ENCODE measurements at places on chromosomes 2 and 18. TPM values are rescaled to one million over a fixed set of nuclear protein-coding genes. Genes with fewer than 3 reads are reported as not detected.

DNA sequence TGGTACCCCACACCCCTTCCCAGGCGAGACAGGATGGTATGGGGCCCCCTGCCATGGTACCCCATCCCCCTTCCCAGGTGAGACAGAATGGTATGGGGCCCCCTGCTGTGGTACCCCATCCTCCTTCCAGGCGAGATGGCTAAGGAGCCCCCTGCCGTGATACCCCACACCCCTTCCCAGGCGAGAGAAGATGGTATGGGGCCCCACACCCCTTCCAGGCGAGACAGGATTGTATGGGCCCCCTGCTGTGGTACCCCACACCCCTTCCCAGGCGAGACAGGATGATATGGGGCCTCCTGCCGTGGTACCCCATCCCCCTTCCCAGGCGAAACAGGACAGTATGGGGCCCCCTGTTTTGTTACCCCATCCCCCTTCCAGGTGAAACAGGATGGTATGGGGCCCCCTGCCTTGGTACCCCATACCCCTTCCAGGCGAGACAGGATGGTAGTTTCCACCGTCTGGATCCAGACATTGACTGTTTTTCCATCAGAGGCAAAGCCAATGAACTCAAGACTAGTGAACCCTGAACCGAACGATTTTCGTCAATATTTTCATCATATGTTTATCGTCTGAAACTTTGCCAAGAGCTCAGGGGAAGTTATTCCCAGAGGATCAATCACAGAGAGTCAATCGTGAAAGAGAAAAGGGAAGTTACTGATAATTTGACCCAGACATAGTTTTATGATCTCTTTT is 75.0 kb downstream of the MYCN start:
- no peak for DNase-seq

DNA sequence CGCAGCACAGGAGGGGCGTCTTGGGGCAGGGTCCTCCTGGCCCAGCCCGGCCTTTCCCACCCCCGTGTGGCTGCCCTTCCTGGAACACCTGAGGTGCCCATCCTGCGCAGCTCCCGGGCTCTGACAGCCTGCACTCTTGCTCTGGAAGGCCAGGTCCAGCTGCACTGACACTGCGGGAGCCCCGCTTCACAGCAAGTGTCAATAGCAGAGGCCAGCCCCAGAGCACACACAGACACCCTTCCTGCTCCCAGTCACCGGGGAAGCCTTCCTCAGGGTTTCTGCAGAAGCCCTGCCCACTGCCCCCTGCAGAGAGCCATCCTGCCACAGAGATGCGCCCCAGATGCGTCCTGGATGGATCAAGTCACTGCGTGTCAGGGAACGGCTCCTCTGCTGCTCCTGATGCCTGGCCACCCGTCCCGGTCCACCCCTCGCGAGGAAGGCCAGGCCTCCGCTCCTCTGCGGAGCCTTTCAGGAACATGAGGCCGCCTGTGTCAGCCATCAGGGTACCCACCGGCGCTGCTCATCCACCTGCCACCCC is 519.2 kb upstream of the MYT1L start:
- DNase-seq, result no peak

GRCh38 chr2:54617409-54617808 is 106.1 kb upstream of the EML6 start:
- no peak for DNase-seq

DNA sequence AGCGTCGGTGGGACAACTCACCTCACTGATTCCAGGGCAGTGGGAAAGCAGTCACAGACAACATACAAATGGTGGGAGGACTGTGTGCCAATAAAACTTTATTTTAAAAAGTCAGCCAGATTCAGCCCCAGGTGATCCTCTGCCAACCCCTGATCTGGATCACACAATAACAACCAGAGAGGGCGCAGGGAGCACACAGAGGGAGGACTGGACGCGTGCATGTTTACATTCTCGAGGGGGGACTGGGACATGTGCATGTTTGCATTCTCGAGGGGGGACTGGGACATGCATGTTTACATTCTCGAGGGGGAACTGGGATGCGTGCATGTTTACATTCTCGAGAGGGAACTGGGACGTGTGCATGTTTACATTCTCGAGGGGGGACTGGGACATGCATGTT is 209.5 kb downstream of the NDUFA10 start:
- peak; percentile 69 for DNase-seq

- peak; percentile 10 for DNase-seq
Observed at GRCh38 chr2:96512341-96512740, 7.2 kb upstream of the NEURL3 start.

GRCh38 chr18:63518178-63519012 is 23.8 kb upstream of the SERPINB12 start:
- no peak for DNase-seq

GRCh38 chr2:132268977-132269523 is 107.3 kb upstream of the ANKRD30BL start:
- DNase-seq, result no peak

GRCh38 chr2:24702800-24703199 is 90.4 kb downstream of the PTRHD1 start:
- DNase-seq, result no peak

C2orf78 gene
- total RNA-seq, result not detected

KIAA2012 gene
- not detected for total RNA-seq

Data from cardiac septum (tissue), 1 donor.